Activated naive CD4-positive, alpha-beta T cell (primary cell): ENCODE measurements at places on chromosomes 7 and 10.

DNA sequence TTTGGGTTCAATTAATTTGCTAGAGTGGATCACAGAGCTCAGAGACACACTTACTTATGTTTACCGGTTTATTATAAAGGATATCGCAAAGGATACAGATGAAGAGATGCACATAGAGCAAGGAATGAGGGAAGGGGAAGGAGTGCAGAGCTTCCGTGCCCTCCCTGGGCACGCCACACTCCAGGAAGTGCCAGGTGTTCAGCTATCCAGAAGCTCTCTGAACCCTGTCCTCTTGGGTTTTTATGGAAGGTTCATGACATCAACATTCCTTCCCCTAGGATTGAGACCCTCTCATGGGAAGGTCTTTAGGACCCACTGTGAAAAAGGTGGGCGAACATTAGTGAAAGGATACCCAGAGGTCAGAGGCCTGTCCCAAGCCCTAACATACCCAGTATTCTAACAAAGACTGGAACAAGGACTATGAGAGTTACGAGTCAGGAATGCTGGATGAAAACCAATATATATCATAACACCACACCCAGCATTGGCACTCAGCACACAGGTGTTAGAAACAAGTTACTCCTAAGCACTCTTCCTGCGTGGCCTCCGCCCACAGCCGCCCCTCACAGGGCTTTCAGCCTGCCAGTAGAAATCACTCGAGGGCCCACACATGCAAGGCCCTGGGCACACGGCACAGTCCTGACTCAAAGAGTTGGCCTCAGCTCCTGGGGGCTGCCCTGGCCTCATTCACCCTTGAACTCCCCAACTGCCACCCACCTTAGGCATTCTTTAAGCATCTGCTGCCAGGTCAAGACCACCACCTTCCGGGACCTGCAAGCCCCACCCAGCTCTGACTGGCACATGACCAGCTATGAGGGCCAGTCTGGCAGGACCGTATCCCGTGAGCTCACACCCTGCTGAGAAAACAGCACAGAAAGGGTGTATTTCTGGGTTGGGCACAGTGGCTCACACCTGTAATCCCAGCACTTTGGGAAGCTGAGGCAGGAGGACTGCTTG is 5.6 kb upstream of the AIFM2 start:
- DNase-seq: no peak

DNA sequence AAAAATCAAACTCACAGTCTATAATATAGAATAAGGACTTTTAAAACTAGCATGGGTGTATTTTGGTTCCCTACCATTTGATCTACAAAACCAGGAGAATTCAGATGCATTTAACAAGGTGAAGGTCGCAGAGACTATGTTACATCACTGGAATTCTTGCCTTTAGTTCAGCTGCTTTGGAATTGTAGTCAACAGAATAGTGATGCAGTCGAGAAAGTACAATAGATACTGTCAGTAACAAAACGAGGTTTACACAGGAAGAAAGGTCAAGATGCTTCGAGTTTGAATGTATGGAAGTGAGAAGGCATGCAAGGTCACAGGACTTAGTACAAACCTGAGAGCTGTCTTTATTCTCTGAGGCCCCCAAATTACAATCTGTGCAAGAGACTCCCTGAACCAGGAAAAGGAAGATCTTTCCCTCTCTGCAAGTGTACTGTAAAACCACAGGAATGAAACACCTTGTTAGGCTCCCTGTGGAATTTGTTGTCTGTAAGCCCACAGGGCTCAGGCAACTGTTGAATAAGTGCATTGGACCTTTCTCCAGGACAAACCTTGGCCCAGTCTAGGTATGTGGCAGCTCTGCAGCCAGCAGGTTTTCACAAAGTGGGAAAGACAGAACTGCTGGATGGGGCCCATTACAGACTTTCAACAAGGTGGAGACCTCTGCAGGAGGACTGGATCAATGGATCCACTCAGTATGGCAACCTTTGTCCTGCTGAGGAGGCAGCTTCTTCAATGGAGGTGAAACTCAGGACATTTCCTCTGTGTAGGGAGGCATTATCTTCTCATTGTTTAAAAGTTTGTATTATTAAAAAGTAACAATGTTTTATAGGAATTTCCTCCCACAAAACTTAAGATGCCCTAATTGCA is 101.1 kb upstream of the GSDME start:
- DNase-seq: no peak

DNA sequence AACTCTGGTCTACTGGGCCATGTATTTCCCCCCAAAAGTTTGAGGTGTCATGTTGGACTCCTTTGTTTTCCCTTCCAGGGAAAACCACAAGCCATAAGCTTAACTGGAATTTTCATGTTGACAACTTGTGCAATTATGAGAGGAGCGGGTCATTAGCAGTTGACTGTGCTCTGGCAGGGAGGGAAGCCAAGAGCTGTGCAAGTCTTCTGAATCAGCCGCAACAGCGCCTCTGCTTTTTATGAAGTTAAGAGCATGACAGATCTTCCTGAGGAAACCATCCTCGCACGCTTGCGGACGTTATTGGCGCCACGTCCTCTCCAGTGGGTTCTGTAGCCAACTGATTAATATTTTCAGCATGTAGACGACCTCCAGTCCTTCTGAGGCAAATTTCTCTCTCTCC is 148.7 kb upstream of the MKI67 start:
- DNase-seq: no peak

- no peak for DNase-seq
Measured at GRCh38 chr10:66045859-66046258, 880.0 kb upstream of the LRRTM3 start.

- no peak for DNase-seq
Measured at GRCh38 chr10:95988702-95989101, 54.7 kb upstream of the CCNJ start.

DNA sequence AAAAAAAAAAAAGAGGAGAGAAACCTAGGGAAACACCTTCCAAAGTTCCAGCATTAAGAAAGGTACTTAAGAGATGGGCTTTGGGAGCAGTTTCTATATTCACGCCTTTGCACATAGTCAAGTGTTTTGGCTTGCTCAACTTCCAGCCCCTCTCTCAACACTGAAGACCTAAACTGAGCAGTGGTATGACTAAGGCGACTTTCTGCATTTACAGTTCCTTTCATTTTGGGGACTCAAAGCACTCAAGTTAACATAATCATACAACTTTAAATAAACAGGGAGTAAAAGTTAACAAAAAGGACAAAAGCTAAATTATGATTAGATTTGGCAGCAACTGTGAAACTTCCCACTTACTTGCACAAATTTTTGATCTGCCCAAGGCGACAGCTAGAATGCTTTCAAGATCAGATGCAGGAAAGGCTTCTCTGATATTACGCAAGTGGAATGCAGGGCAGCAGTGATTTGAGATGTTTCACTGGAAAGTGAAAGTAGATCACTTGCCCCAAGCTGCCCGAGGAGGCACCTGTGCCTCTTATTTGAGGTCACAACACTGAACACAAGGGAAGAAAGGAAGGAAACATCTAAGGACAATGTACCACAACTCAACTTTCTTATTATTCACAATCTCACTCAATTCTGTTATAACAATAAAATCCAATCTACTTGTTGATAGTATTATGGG is 199.5 kb downstream of the SKAP2 start:
- no peak for DNase-seq

DNA sequence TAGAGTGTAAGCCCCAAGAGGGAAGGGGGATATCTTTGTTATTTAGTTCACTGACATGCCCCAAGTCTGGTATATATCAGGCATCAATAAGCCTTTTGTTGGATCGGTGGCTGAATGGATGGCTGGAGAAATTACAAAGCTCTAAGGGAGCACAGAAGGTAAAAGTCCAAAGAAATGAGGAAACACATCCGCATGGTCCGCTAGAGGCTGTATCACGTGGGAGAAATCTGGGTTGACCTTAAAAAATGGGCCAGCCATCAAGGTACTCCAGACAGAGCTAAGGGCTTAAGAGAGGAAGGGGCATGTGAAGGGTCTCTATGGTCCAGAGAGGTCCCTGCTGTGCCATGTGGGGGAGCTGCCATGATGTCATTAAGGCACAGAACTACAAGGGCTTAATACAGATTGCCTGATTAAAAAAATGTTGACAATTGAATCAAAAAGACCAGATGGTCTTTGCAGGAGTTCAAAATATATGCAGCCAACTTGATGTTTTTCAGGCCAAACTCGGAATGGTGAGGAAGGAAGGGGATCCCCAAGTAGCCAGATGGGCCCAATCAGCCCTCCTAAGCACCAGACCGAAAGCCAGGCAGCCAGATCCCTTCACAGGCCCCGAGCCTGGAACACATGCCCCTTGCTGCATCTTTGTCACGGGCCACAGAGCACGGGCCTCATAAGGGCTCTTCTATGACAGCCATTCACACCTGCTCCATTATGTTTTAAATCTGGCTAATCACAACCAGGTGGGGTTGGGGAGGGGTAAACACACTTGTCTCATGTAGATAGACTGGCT is 31.9 kb downstream of the SCRN1 start:
- DNase-seq: no peak
